ENCODE measurements at places on chromosomes 16 and 17. TPM values are rescaled to one million over a fixed set of nuclear protein-coding genes. Genes with fewer than 3 reads are reported as not detected.

DNA sequence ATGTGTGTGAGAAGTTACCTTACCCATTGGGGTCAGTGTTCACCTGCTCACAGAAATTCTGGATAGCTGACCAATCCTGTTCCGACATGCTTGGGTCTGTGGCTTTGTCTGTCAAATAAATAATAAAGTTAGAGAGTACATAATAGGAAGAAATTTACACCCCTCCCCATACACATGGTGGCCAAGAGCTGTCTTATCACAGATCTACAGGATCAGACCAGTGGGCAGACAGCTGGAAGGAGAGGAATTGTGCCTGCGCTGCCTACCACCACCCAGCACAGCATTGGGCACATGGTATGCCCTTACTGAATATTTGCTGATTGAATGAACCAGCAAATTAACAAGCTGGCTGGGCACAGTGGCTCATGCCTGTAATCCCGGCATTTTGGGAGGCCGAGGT, 14.6 kb downstream of the GGA2 start:
- H3K27ac ChIP-seq, result no peak overlapping the region
- H3K36me3 ChIP-seq, result peaks cover 38% of the 10 kb centered on the region
- peaks cover 8% of the 10 kb centered on the region for H3K4me1 ChIP-seq

Gene GP1BA
- not detected for total RNA-seq

- no peaks in the 10 kb centered on the region for H3K27me3 ChIP-seq
Observed at GRCh38 chr16:20889625-20890275, 10.4 kb downstream of the DCUN1D3 start.

- DNase-seq, result no peak
- no peaks in the 10 kb centered on the region for H3K27me3 ChIP-seq
- H3K4me1 ChIP-seq, result no peaks in the 10 kb centered on the region
- H3K4me3 ChIP-seq, result no peak overlapping the region
- no peak overlapping the region for H3K27ac ChIP-seq
- no peaks in the 10 kb centered on the region for H3K36me3 ChIP-seq
Observed at GRCh38 chr16:23384878-23385277, 68.1 kb downstream of the COG7 start.

Gene TLCD3B
- total RNA-seq, result 0.21 TPM

DNA sequence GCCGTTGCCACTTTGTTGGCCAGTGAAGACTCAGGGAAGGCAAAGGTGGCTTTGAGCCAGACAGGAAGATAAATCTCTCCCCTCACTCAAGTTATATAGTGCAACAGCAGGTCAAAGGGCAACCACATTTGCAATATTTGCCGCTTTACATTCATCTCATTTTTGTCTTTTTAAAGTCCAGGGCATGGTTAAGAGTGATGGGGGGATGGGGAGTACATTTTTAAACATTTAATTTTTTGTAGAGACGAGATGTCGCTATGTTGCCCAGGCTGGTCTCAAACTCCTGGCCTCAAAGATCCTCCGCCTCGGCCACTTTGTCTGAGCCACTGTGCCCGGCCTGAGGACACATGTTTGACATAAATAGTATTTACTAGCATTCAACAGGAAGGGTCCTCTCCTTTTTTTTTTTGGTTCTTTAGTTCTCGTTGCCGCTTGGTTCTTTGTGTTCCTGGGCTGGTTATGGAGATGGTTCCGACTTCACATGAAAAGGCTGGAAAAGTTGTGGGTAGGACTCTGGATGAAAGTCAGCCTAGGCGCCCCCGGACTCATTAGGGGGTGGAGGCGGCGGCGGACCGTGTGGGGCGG, 95.7 kb downstream of the RAB11FIP4 start:
- no peak overlapping the region for H3K27ac ChIP-seq
- H3K27me3 ChIP-seq, result no peaks in the 10 kb centered on the region
- no peaks in the 10 kb centered on the region for H3K36me3 ChIP-seq
- peak overlapping the region; percentile 52 for H3K4me3 ChIP-seq

DNA sequence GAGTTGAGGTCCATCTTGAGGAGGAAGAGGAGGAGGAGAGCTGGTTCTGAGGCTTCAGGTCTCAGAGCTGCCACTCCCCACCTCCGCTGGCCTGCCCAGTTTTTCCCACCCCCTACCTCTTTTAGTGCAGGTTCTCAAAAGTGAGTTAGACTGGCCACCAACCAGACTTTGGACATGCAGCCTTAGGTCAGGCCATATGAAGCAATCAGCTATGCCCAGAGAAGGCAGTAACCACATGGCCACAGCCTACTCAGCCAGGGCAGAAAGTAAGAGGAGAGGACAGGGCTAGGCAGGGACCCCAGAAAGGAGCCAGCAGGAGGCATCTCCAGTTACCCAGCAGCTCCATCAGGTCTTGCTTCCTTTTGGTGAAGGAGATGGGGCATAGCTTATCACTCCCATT, 9.0 kb downstream of the MYO15A start:
- H3K36me3 ChIP-seq, result no peaks in the 10 kb centered on the region
- no peak overlapping the region for H3K4me3 ChIP-seq
- DNase-seq, result no peak
- H3K4me1 ChIP-seq, result no peaks in the 10 kb centered on the region
- H3K27ac ChIP-seq, result no peak overlapping the region
- H3K27me3 ChIP-seq, result no peaks in the 10 kb centered on the region

Gene DPEP2
- not detected for total RNA-seq

Gene IGF2BP1
- total RNA-seq, result 74.0 TPM

Gene UTP18
- total RNA-seq, result 18.1 TPM

Gene AATK
- 13.8 TPM for total RNA-seq

DNA sequence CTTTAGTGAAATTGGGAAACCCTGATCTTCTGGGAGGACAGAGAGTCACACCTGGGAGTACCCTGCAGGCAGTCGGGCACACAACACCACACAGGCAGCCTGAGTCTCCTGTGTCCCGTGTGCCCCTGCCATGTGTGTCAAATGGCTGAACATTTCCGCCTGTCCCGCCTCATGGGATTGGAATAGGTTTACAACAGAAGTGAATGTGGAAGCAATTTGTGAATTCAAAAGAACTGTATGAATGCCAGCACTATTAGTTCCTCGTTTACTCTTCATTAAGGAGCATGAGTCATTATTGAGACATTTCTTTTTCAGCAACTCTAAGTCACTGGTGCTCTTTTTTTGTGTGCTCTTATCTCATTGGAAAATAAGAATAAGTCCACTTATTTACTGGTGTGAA, 226.5 kb downstream of the PMP22 start:
- H3K27me3 ChIP-seq, result no peaks in the 10 kb centered on the region
- H3K27ac ChIP-seq, result no peak overlapping the region
- DNase-seq, result no peak
- H3K4me3 ChIP-seq, result no peak overlapping the region
- no peaks in the 10 kb centered on the region for H3K4me1 ChIP-seq
- H3K36me3 ChIP-seq, result no peaks in the 10 kb centered on the region

GRCh38 chr16:77652399-77652798, 69.9 kb upstream of the NUDT7 start:
- no peak overlapping the region for H3K4me3 ChIP-seq
- DNase-seq, result no peak
- peaks cover 8% of the 10 kb centered on the region for H3K27me3 ChIP-seq
- H3K36me3 ChIP-seq, result no peaks in the 10 kb centered on the region
- H3K27ac ChIP-seq, result no peak overlapping the region

GRCh38 chr16:49781401-49781800, 74.5 kb downstream of the ZNF423 start:
- H3K36me3 ChIP-seq, result no peaks in the 10 kb centered on the region
- H3K4me3 ChIP-seq, result no peak overlapping the region
- peak; percentile 4 for DNase-seq
- H3K27ac ChIP-seq, result no peak overlapping the region

DNA sequence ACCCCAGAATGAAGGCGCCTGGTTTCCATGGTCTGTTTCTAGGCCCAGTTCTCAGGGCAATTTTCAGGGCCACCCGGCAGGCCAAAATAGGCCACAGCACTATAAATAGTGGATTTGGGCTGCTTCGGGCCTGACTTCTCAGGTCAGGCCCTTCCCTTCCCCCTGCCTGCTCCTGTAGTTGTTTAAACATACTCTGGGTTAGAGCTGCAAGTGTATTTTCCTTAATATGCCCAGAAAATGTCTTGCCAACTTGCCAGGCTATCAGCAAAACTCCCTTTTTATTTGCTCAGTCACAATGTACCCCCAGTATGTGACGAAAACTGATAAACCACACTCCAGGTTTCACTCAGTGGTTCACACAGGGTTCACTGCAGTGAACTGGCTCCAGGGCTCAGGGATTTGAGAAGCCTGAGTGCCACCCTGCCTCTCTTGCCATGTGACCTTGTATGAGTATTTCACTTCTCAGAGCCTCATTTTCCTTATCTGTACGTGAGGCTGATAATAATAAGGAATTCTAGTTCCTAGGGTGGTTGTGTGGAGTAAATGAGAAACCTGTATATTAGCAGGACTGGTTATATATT, 76.5 kb downstream of the GPRC5B start:
- H3K4me1 ChIP-seq, result peaks cover 14% of the 10 kb centered on the region
- DNase-seq, result peak; percentile 79
- H3K36me3 ChIP-seq, result no peaks in the 10 kb centered on the region
- peak overlapping the region; percentile 91 for H3K27ac ChIP-seq

DNA sequence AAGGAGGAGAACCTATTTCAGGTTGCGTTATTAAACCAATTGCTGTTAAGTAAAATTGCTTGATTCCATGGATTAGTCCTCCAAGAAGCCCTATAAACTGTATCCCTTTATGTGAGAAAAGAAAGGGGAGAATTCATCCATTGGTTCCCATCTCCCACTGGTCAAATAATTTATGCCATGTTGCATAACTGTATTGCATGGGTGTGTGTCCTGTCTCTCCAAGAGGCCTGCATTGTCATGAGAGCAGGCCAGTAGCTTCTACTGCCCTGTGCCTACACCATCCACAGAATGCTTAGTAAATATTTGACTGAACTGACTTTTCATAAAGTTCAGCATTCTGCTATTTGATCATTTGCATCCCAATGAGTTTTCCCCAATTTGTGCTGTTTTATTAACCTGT, 11.7 kb upstream of the TOB1 start:
- H3K27me3 ChIP-seq, result no peaks in the 10 kb centered on the region
- no peak overlapping the region for H3K4me3 ChIP-seq
- no peak for DNase-seq
- no peaks in the 10 kb centered on the region for H3K36me3 ChIP-seq
- H3K4me1 ChIP-seq, result no peaks in the 10 kb centered on the region
- no peak overlapping the region for H3K27ac ChIP-seq

DNA sequence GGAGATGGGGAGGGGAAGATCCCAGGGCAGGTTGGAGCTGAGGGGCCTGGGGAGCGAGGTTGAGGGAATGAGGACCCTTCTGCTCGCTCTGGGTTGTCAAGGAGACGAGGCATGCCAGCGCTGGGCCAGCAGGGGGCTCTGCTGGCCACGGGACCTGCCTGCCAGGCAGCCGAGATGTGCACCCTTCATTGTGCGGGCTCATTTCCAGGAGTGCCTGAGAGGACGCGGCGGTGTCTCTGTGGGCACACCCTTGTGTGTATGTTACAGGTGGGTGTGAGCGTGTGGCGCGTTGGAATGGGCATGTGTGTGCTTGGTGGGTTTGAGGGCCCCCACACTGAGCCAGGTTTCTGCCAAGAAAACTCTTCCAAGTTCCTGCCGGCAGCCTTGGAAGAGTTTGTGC, 15.9 kb downstream of the ARHGAP23 start:
- H3K4me3 ChIP-seq, result no peak overlapping the region
- H3K36me3 ChIP-seq, result no peaks in the 10 kb centered on the region
- peak; percentile 73 for DNase-seq
- no peak overlapping the region for H3K27ac ChIP-seq
- no peaks in the 10 kb centered on the region for H3K27me3 ChIP-seq
- no peaks in the 10 kb centered on the region for H3K4me1 ChIP-seq

GRCh38 chr16:22425036-22425801, 50.8 kb upstream of the CDR2 start:
- H3K27me3 ChIP-seq, result no peaks in the 10 kb centered on the region
- H3K4me3 ChIP-seq, result no peak overlapping the region
- no peaks in the 10 kb centered on the region for H3K4me1 ChIP-seq
- no peak overlapping the region for H3K27ac ChIP-seq
- H3K36me3 ChIP-seq, result peaks cover 6% of the 10 kb centered on the region

DNA sequence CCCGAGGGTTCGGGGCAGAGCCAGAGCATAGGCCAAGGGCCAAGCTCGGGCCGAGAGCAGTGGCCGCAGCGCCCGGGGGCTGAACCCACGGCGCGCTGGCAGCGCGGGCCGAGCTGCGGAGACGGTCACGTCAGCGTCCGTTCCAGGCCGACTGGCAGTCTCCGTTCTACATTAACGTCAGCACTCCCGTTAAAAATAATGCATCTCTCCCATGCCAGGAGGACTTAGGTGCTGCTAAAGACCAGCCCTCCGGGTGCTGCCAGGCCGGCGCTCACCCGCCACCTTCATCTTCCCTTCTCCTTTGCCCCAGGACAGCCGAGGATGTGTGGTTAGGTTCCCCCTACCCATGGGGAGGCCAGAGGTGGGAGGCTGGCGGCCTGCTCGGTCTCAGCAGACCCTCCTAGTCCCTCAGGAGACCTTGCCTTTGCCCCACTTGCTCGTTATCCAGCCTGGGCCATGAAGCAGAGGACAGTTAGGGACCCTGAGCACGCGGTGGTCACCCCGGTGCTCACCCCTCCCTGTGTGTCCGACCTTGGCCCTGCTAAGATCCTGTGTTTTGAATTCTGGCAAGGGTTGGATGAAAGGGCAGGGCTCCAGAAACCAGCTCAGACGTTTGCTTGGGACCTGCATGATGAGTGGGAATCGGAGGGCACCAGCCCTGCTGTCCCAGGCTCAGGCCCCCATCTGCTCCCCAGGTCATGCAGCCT, 572 bp downstream of the MPG start:
- peak overlapping the region; percentile 51 for H3K4me3 ChIP-seq
- H3K4me1 ChIP-seq, result peaks cover 25% of the 10 kb centered on the region
- no peak overlapping the region for H3K27ac ChIP-seq
- no peaks in the 10 kb centered on the region for H3K36me3 ChIP-seq
- peak; percentile 54 for DNase-seq

Data from cardiac muscle cell (in vitro differentiated cells and primary cell).